ENCODE measurements at places on chromosomes 4 and X.

- DNase-seq: no peak
Measured at GRCh38 chr4:179552131-179552530, 2109.9 kb upstream of the AGA start.

DNA sequence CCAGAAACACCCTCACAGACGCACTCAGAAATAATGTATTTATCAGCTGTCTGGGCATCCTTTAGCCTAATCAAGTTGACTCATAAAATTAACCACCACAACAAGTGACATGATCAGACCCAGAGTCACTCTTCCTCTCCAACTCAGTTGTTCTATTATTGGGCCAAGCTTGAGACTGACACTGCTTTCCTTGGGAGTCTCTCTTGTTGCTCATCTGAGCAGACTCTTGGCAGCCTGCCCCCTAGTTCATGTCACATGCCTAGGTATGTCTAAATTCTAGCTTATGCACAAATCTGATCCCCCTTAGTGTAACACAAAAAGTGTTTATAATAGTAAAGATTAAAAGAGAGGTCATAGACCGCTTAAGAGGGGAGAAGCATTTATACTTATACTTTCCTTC lies 72.6 kb upstream of the ADAMTS3 start:
- DNase-seq: no peak

- DNase-seq: no peak
Measured at GRCh38 chr4:48047896-48048295, 31.3 kb downstream of the NIPAL1 start.

DNA sequence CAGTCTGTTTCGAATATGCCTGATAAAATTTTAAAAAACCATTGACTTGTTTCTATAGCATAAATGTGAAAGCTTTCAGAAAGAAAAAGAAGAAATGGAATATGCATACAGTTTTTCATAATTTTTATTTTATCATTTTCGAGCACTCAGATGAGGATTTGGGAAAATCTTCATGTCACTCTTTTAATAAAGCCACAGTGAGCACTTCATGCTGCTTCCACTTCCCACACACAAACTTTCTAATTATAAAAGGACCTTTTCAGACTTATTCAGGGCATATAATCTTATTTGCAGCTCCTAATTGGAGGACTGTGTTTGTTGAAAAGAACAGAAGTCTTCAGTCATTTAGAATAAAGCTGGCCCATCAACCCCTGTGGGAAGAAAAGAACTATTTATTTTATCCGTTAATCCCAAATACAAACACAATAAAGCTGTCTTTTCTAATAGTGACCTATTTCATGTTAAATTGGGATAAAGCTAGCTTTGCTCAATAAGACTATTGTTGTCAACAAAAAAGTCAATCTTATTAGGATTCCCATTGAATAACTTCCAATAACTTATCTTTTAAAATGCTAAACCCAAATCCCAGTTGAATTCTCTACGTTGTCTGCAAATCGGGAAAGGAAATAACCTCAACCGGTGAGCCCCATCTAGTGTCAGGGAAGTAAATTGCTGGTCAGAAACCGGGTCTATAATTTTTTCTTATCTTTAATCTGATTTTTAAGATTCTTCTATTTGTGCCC lies 211.5 kb downstream of the PDGFRA start:
- DNase-seq: no peak

- no peak for DNase-seq
Measured at GRCh38 chr4:101019941-101020401, 327.4 kb downstream of the PPP3CA start.

All from stimulated activated CD4-positive, alpha-beta T cell treated with anti-CD3 and anti-CD28 coated beads, TNF-alpha, amount 100 ng/mL, for 48 hours (primary cell).